ENCODE measurements at places on chromosomes 5 and 9.

DNA sequence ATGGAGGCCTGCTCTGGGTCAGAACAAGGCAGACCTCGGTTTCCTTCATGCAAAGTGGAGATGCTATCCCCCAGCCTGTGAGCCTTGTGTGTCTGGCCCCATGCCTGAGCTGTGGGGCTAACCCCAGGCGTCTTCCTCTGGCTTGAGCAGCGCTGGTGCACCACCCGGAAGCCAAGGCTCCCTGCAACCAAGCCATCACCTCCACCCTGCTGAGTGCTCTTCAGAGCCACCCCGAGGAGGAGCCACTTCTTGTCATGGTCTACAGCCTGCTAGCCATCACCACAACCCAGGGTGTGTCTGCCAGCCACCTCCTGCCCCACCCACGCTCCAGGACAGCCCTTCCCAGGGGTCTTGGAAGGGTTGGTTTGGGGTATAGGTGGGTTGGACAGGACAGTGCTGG is 16.2 kb downstream of the REXO4 start:
- DNase-seq = no peak

GRCh38 chr5:66609615-66610014 is 13.4 kb downstream of the MAST4 start:
- no peak for DNase-seq

DNA sequence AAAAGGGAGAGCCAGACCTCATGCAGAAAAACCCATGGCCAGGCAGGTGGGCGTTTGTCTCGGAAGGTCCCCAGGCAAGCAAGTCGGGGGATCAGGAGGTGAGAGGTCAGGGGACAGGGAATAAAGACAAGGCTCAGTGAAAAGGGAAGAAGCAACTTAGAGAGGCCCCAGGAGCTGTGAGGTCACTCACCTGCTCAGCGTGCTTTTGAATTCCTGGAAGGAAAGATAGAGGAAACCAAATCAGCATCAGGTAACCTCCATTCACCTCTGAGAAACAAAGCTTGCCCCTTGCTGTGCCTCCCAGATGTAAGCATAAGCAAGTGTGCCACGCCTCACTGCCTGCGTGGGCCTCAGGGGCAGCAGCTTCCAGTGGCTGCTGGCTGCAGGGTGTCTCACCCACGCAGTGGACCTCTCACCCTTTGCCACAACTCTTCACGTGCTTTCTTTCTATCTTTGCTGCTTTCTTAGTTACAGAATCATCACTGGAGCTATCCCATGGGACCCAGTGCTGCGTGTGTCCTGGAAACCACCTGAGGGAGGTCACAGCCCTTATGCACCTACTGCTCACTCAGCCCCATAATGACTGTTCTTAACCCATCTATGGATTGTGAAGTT is 6.0 kb downstream of the TRIM7 start:
- DNase-seq = no peak

- DNase-seq = no peak
These were observed 92.1 kb downstream of the CRB2 start for GRCh38 chr9:123447934-123448646.

GRCh38 chr9:129309906-129310305 is 131.8 kb upstream of the IER5L start:
- no peak for DNase-seq

DNA sequence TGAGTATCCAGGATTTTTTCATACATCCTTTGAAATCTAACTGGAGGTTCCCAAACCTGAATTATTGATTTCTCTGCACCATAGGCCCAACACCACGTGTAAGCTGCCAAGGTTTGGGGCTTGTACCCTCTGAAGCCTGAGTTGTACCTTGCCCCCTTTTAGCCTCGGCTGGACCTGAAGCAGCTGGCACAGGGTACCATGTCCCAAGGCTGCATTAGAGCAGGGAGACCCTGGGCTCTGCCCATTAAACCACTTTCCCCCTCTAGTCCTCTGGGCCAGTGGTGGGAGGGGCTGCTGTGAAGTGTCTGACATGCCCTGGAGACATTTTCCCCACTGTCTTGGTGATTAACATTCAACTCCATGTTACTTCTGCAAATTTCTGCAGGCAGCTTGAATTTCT is 532.9 kb upstream of the NUDT12 start:
- no peak for DNase-seq

DNA sequence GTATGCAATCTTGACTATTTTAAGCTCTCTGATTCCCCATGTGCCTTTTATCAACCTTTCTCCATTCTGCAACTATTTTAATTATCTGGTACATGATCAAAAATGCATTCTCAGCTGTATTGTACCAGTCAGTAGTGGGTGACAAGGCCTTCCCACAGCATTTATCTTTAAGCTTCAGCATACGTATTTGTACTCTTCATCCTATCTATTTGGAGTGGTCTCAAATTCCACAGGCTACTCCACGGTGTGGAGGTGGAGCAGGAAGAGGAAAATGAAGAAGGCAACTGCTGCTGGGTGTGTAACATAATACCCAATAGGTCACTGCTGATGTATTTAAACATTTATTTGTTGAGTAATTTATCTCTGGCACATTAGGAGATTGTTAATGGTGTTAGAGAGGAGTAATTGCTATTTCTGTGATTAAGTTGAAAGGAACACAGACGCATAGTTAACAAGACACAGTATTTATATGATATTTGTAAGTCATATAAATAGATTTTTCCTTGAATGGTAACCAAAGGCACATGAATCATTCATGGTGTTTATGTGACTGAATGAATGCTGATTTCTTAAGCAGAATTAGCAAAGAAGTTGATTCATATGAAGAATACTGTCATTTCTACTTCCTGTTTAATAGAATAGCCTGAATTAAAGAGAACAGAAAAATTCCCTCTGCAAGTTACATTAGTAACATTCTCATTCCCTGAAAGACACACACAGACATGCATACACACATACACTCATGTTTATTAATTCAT is 153.8 kb upstream of the NR3C1 start:
- no peak for DNase-seq

DNA sequence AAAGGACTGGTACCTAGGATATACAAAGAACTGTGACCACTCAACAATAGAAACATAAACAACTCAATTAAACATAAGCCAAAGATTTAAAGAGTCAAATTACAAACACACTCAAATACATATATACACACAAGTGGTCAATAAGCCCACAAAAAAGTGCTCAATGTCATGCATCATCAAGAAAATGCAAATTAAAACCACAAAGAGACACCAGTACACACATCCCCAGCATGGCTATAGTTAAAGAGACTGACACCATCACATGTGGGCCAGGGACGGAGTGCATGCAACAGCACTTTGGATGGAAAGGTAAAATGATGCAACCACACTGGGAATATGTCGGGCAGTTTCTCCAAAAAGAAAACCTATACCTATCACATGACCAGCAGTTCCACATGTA is 89.7 kb downstream of the CAAP1 start:
- DNase-seq = no peak

GRCh38 chr9:121859646-121860045 is 208.2 kb downstream of the DAB2IP start:
- no peak for DNase-seq

GRCh38 chr9:96626912-96627311 is 7.3 kb upstream of the CDC14B start:
- no peak for DNase-seq

DNA sequence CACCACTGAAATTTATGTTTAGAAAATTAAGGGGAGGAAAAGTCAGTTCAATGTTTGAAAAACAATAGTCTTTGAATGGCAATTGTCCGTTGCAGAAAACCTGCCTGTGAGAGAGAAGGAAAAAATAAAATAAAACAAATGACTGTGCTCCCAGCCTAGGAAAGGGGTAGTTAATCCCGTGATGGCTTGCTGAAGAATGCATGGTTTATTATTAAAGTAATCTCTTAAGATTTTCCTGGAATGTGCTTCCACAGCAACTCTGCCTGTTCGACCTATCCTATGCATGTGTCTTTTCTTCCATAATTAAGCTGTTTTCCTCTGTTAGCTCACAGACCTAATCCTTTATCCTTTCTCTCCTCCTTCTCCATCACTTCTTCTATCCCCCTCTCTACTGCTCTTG is 2.4 kb upstream of the DAB2 start:
- no peak for DNase-seq

DNA sequence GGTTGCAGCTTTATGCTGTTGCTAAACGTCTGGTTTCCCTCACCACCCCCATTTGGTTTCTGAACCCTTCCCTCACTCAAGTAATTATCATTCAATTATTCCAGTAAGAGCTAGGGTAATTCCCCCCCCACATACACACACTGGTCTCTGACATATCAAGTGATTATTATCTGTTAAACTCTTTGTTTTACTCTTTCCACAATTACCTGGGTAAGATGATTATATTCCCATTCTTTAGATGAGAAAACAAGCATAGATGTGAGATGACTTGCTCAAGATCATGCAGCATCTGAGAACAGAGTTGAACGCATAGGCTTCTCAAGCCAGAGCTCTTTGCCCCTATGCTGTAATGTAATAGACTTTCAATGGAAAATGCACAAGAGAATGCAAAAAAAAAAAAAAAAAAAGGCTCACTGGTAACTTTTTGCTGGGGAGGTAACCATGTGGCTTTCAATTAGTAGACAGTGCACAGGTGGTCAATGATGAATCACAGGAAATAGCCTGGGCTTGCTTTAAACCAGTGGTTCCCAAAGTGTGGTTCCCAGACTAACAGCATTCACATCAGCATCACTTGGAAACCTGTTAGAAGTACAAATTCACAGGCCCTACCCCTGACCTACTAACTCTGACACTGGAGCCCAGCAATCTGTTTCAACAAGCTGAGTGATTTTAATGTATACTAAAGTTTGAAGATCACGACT is 87.6 kb downstream of the PIK3R1 start:
- no peak for DNase-seq

- DNase-seq = no peak
These were observed 2.1 kb downstream of the FBXW2 start for GRCh38 chr9:120791161-120791560.

- no peak for DNase-seq
These were observed 40.0 kb upstream of the MYO10 start for GRCh38 chr5:16975950-16976624.

- no peak for DNase-seq
These were observed 57.0 kb downstream of the TTC39B start for GRCh38 chr9:15249981-15250380.

DNA sequence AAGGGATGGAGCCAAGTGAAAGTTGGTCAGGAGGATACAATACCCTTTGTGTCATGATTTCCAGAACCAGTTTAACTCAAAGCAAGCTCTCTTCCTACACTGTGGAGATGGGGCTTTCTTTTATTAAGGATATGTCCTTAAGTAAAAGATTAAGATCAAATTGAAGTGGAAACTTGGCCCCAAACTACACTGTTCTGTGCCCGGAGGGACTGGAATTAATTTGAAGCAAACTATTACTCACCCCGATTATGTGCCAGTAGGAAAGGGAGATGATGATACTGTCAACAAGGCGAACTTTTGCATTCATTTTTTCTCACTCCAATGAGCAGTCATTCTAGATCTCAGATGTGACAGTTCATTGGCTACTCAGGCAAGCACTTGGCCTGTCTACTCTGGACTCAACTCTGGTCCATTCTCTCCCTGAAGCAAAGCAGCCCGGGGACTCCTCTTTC is 186.7 kb downstream of the NTRK2 start:
- DNase-seq = no peak

GRCh38 chr9:116943970-116944369 is 256.9 kb downstream of the TRIM32 start:
- DNase-seq = no peak

- no peak for DNase-seq
These were observed 110.1 kb upstream of the LPAR1 start for GRCh38 chr9:111148052-111149017.

- no peak for DNase-seq
These were observed 169.1 kb upstream of the CLINT1 start for GRCh38 chr5:158027806-158028775.

GRCh38 chr9:117415358-117415914 is 579 bp upstream of the ASTN2 start:
- DNase-seq = no peak

GRCh38 chr9:86859056-86859455 is 88.2 kb downstream of the GAS1 start:
- no peak for DNase-seq

DNA sequence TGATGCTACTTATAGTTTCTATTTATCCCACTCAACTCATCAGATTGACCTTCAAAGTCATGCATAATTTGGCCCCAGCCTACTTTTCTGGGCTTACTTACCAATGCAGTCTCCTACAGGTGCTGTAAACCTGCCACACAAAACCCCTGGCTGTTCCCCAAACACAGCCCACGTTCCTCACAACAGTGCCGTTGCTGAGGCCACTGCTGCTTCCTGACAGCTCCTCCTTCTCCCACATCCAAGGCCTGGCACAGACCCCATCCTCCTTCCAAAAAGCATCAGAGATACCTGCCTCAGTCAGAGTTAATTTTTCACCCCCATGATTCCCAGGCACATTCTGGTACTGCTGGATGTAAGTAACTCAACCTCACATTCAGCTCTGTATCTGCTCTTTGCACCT is 68.1 kb upstream of the SIMC1 start:
- no peak for DNase-seq

GRCh38 chr5:44001675-44002380 is 387.4 kb downstream of the FGF10 start:
- no peak for DNase-seq

GRCh38 chr5:58582019-58582802 is 664 bp upstream of the RAB3C start:
- no peak for DNase-seq

DNA sequence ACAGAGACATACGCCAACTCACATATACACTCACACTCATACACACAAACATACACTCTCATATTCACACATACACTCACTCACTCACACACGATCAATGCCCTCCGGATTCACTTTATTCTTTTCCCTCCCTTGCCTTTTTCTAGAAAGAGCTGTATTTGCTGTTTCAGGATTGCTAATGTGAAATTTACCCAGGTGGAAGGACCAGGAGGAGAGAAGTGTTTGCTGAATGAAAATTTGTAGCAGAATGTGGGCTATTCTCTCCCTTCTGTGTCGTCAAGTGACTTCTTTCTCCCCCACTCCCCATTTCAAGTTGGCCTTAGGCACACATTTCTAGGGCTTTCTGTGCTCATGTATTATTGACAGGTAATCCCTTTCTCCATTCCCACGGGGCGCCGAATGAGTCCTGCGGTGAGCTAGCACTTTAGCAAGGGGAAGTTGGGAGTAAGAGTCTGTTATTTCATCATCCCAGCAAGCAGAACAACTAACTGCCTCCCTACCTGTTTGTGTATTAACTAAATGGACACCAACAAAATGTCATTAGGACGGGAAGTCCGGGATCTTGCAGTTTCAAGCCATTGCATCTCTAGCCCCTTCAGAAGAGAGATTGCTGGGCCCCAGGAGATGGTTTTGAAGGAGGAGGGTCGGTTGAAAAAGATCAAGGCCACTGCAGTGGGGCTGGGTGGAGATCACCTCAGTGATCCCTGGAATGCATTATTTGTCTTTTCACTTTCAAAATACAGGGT is 97.1 kb upstream of the TAF11L2 start:
- no peak for DNase-seq

DNA sequence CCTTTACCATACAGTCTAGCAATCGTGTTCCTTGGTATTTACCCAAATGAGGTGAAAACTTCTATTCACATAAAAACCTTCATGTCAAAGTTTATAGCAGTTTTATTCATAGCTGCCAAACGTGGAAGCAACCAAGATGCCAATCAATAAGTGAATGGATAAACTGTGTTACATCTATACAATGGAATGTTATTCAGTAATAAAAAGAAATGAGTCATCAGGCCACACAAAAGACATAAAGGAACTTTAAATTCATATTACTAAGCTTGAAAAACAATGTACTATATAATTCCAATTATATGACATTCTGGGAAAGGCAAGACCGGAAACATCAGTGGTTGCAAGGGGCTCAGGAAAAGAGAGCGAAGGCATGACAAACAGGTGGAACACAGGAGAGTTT is 679.9 kb downstream of the ISL1 start:
- DNase-seq = no peak

- no peak for DNase-seq
These were observed 7.3 kb upstream of the RAI14 start for GRCh38 chr5:34648840-34649158.
